ENCODE measurements at places on chromosomes 2 and 18. TPM values are rescaled to one million over a fixed set of nuclear protein-coding genes. Genes with fewer than 3 reads are reported as not detected.

Gene ALK
- total RNA-seq: 1.1 TPM

Gene IL1RL1
- total RNA-seq: 5.4 TPM

Gene CD28
- 1.1 TPM for total RNA-seq

Gene HOXD11
- 18.3 TPM for total RNA-seq

Gene GAL3ST2
- 0.33 TPM for total RNA-seq

Gene RGPD5
- total RNA-seq: 21.0 TPM

Gene POTEC
- total RNA-seq: not detected

Gene PIAS2
- 32.9 TPM for total RNA-seq

Gene VAMP8
- total RNA-seq: 1.9 TPM

Gene PLGLB1
- 9.3 TPM for total RNA-seq

Gene SRD5A2
- not detected for total RNA-seq

Data from sigmoid colon (tissue), 7 donors.